ENCODE measurements at places on chromosomes 3 and 15.
A peak's percentile ranks its signal among the peaks of the same experiment; 100 is the strongest.

- no peak for DNase-seq
Observed at GRCh38 chr3:46890132-46890531, 12.6 kb downstream of the PTH1R start.

GRCh38 chr15:68817304-68818065 lies 3.2 kb downstream of the ANP32A start:
- peak; percentile 86 for DNase-seq

- DNase-seq, result no peak
Observed at GRCh38 chr3:29463304-29463703, 182.4 kb downstream of the RBMS3 start.

- no peak for DNase-seq
Observed at GRCh38 chr15:78992416-78993256, 47.8 kb upstream of the CTSH start.

GRCh38 chr15:22806664-22807063 lies 20.2 kb downstream of the NIPA1 start:
- DNase-seq, result no peak

DNA sequence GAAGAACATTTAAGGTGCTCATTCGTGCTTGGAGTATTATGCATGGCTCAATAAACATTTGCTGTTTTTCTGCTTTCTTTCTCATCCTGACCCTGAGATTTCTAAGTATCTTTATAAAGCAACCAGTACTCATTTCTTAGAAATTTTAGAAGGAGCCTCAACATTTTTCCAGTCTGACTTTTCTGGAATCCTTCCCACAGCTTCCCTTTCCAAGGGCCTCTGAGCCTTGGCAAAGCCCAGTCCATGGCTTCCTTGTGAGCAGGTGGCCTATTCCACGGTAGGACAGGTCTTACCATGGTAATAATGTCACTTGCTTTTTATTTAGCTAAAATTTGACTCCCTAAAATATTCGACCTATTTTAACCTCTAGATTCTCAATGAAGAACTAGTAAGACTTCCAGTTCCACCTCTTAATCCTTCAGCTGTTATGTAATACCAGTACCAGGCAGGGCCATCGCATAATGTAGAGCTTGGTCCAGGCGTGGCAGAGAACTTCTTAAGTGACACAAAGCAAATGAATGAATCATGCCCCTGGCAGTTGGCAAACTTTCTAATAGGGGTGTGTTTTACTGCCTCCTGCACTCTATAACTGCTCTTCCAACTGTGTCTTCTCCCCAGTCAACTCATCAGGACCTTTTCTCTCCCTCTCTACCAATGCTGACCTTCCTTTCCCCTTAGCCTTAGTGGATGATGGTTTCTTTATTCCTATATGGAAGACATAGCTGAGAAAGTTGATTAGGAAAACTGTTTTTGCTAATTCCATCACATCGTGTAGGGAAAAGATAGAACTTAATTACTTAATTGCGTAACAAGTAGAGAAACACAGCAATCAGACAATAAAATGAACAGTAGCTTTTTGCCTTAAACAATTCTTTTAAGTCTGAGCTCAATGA lies 894 bp upstream of the TM4SF4 start:
- DNase-seq, result no peak

- DNase-seq, result no peak
Observed at GRCh38 chr3:82130046-82130445, 368.6 kb upstream of the GBE1 start.

DNA sequence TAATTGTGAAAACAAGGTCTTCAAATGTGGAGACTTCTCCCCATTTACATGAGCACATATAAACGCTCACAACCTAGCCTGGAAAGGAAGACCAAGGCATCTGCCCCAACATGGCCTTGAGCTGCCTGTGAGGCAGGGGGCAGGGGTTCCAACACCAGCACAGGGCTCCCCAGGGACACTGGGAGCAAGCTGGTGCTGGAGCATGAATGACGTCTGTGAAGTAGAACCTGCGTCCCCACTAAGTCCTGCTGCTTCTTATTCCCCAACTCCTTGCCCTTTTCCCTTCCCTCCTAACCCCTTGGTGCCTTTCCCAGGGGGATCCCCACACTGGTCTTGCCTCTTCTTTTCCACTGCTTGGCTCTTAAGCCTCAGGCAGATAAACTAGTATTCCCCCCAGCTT lies 93.1 kb downstream of the RBPMS2 start:
- no peak for DNase-seq

GRCh38 chr15:69551391-69552056 lies 98.9 kb downstream of the RPLP1 start:
- no peak for DNase-seq

GRCh38 chr3:39260957-39261356 lies 18.9 kb downstream of the CX3CR1 start:
- DNase-seq, result no peak

GRCh38 chr15:101093958-101094357 lies 157.9 kb downstream of the CHSY1 start:
- DNase-seq, result no peak

DNA sequence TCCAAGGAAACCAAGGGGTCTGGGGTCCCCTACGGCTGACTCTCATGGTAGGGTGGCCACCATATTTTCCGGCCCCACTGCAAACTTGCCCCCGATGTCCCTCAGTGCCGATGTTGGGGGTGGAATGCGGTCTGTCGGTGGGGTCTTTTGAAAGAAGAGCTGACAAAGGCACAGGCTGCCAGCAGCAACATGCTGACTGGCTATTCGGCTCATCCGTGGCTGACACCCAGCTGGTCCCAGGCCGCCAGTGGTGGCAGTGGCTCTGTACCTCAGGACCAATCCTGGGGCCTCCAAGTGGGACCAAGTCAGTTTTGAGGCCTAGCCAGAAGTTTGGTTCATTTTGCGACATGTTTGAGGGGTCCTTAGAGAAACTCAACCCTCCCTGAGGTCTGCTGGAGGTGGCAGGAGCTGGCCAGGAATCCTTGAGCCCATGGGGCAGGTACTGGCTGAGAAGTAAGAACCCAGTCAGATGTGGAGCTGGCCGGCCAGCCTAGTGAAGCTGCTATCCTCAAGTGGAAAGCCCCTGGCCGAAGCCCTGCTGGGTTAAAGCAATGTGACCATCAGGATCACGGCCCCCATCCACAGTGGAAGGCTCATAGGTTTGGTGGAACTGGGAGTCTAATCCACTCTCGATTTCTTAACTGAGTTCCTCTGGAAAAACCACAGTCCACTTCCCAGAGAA lies 17.8 kb downstream of the BMF start:
- DNase-seq, result no peak

DNA sequence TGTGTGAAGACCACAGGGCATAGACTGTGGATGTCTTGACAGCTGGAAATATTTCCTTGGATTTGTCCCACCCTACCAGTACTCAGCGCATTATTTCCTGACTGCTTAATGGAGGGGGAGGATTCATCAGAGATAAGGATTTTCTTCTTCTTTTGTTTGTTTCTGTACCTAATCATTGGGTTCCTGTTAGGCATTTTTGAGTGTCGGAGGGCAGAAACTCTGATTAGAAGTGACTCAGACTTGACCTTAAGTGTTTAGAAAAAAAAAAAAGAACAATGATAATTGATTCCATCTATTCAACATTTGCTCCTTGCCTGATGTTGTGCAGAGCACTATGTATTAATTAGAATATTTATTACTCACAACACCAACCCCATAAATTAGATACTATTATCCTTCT lies 78.5 kb upstream of the SYNPR start:
- no peak for DNase-seq

DNA sequence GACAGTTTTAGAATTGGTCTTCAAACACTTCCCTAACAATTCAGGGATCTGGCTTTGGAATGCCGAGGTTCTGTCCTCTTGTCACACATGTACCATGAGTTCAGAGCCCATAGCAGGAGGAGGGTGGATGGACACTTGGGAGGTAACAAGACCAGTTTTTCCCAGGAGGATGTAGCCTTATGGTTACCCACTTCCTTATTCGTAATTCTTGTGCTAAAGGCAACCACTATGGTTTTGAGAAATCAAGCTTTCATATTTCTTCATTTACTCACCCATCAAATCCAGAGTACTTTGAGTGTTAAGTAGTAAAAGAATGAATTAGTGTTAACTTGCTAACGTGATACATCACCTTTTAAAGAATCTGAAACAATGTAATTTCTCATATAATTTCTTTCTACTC lies 479.6 kb upstream of the ALCAM start:
- DNase-seq, result no peak

- DNase-seq, result no peak
Observed at GRCh38 chr3:8319935-8320634, 181.5 kb upstream of the LMCD1 start.

GRCh38 chr3:138114431-138114918 lies 933 bp downstream of the DZIP1L start:
- DNase-seq, result no peak

DNA sequence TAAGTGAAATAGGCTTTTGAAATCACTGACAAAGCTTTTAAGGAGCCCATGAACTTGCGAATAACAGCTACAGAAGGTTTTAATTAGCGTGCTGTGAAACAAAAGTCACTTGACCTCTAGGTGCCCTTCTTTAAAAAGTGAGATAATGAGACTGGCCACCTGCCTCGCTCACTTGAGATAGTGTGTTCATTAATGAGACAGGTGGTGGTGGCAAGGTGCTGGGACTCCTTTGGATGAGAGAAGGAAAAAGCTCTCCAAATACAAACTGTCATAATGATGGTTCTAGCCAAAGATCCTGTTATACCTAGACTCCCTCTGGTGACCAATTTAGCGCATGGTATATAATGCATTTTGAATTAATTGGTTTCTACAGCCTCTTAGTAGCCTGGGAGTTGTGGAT lies 22.7 kb upstream of the IREB2 start:
- peak; percentile 62 for DNase-seq

DNA sequence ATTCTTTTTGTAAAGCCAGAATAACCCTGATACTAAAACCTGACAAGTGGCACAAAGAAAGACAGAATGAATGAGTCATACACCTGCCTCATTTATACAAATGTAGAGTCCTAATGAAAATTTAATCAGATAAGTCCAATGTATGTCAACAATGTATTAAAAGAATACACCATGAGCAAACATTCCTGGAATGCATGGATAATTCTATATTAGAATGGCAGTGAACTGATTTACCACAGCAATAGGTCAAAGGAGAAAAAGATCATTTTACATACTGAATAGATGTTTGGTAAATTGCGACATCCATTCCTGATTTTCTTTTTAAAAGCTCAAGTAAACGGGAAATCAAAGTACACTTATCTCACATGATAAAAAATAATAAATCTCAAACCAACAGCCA lies 11.2 kb upstream of the LOXL1 start:
- peak; percentile 13 for DNase-seq

- DNase-seq, result no peak
Observed at GRCh38 chr3:71052716-71053115, 530.8 kb downstream of the FOXP1 start.

GRCh38 chr3:186932281-186933181 lies 2.2 kb downstream of the ST6GAL1 start:
- no peak for DNase-seq

DNA sequence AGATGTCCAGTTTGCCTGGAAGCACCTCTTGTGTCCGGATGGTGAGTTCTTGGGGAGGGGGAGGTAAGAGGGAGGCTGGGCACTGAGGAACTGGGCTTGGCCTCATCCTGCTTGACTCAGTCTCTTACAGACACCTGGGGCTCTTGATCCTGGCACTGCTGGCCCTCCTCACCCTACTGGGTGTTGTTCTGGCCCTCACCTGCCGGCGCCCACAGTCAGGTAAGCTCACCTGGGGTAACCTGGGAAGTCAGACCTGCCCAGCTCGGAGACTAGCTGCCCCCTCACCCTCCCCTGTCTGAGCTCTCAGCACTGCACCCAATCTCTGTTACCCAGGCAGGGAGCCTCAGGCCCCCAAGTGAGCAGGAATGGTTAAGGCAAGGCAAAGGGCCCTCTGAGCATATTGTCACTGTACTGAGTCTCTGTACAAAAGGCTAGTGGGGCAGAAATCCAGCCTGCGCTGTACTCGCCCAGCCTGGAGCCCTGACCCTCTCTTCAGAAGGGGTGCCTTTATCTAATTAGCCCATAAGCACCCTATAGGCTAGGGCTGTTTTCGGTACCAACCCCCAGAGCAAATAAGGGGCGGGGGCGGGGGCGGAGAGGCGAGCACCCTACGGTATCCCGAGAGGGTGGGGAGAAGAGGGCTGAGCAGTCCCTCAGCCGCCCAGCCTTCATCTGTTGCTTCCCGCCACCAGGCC lies 2.2 kb upstream of the IL17RC start:
- DNase-seq, result no peak

DNA sequence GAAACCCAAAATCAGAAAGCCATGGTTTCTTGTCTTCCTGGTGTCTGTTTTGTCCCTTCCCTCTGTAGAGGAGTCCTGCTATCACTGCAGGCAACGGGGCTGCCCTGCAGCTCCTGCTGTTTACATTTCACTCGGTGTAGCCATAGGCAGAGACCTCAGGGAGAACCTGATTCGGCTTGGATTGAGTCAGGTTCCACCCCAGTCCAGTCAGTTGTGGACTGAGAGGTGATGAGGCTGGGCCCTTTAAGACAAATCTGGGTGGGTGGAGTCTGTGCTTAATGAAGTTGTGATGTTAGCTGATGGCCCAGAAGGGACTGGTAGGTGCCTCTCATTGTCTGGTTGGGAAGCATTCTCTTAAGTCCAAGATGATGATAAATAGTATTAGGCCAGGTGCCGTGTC lies 35.7 kb downstream of the FLNB start:
- DNase-seq, result no peak

DNA sequence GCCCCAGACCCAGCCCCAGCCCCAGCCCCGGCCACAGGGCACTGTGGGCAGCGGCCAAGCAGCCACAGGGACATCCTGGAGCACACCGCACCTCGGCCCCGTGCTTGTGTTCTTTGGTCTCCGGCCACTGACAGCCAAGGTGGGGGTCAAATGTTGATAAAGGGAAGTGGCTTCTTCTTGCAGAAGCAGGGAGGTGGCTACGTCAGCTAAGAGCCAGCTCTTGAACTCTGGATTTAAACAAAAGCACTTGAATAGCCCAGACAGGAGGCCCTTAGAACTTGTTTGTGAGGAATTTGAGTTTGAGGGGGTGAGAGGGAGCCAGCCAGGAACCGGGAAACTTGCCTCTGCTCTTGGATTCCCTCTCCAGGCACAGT lies 135.8 kb upstream of the ABHD17C start:
- no peak for DNase-seq

DNA sequence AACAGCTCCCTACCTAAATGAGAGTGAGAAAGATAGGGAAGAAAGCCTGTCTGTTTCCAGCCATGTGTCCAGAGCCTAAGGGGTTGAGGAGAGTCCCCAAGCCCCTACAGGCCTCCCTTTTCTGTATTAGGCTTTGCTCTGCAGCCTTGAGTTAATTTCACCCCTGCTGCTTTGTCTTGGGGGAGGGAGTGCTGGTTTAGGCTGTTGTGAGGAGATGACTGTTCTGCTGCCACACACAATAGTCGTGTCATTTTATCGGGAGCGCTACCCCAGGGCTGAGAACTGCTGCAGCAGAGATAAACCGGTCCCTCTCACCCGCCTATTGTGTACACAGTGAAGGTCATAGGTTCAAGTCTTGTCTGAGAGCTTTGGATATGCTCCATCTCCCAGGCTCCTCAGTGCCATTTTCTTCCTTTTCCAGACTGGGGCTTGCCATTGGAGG lies 1.4 kb downstream of the ZNF609 start:
- DNase-seq, result peak; percentile 34

Data from NCI-H526 (cell line).